Glutamatergic neuron (in vitro differentiated cells): ENCODE measurements at places on chromosomes 11 and 22.

DNA sequence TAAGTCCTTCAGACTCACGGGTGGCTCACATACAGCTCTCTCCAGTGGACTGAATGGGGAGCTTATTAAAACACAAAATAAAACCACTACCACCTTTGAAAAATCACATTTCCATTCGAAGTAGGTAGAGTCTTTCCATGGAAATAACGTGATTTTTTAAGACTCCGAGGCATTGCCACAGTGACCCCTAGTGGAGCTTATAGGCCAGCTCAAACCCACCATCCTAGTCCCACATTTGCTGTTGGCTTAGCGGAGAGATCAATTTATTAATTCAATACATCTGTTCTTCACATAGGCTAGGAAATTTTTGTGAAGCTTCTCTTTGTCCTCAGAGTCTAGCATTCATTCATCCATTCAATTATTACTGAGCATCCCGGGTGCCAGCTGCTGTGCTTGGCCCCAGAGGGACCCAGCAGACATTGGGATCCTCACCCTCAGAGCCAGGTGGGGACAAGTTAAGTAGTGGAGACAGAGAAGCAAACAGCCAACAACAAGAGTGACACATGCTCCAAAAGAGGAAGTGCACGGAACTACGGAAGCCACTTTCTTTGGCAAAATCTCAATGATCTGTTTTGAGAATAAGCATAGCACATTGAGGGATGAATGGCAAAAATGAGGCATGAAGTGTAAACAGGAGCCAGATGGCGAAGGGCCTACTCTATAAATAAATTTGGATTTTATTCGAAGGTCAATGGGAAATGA lies 10.2 kb upstream of the P4HA3 start:
- peak; percentile 41 for DNase-seq

DNA sequence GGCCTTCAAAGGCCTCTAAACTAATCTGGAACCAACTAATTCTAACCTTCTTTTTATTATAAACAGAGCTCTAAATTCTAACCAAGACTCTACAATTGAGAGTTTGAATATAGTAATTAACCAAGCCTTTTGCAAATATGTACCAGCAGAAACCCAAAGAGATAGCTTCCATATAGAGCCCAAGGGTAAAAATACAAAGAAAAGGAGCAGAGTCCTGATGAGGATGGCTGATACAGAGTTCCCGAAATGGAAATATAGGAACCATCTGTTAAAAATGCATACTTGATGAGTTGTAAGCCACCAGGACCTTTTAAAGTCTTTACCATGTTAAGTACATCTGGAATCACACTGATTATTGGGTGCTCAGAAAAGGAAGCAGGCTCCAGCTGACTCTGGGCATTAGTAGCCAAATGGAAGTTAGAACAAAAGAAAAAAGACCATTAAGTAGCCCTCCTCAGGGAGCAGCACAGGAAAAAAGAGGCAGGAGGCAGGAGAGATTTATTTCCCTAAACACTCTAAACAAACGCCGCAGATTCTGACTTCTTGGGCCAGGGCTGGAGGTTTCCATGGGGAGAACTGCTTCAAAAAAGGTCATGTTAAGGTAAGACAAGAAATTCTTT lies 463.1 kb upstream of the FAT3 start:
- DNase-seq, result peak; percentile 31

GRCh38 chr11:2166091-2166851 lies 5.3 kb upstream of the INS start:
- DNase-seq, result peak; percentile 81

- no peak for DNase-seq
These were observed 147.4 kb upstream of the POU2AF2 start for GRCh38 chr11:111098091-111098490.

GRCh38 chr11:25891960-25892359 lies 440.0 kb upstream of the ANO3 start:
- DNase-seq, result no peak

- DNase-seq, result no peak
These were observed 215.0 kb upstream of the E2F8 start for GRCh38 chr11:19455731-19456130.

DNA sequence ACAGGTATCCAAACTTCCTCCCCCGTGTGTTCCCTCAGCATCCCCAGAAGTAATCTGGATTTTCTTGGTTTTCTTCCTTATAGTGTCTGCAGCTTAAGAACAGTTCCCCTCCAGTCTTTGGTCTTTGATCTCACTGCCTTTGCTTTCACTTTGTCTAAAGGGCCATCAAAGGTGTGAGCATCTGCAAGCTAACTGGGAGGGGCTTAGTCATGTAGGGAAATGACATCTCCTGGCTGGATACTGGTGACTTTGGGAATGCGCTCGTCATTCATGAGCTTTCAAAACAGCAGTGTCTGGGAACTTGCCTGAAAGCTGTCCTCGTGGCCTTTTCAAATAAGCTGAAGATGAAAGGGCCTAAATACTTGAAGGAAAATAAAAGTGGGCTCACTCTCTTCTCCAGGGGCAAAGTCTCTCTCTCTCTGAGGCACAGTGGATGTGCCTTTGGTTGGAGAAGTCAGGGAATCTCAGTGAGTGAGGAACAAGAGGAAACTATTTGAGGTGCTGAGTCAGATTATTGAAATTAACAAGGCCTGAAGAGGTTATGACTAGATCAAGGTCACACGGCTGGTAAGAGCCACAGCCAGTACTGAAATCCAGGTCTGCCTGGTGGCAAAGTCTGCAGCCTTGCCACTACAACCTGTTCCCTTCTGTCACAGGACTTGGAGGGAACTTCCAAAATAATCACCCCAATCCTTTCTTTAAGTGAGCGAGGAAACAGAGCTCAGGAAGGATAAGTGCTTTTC lies 45.6 kb upstream of the TENM4 start:
- no peak for DNase-seq

DNA sequence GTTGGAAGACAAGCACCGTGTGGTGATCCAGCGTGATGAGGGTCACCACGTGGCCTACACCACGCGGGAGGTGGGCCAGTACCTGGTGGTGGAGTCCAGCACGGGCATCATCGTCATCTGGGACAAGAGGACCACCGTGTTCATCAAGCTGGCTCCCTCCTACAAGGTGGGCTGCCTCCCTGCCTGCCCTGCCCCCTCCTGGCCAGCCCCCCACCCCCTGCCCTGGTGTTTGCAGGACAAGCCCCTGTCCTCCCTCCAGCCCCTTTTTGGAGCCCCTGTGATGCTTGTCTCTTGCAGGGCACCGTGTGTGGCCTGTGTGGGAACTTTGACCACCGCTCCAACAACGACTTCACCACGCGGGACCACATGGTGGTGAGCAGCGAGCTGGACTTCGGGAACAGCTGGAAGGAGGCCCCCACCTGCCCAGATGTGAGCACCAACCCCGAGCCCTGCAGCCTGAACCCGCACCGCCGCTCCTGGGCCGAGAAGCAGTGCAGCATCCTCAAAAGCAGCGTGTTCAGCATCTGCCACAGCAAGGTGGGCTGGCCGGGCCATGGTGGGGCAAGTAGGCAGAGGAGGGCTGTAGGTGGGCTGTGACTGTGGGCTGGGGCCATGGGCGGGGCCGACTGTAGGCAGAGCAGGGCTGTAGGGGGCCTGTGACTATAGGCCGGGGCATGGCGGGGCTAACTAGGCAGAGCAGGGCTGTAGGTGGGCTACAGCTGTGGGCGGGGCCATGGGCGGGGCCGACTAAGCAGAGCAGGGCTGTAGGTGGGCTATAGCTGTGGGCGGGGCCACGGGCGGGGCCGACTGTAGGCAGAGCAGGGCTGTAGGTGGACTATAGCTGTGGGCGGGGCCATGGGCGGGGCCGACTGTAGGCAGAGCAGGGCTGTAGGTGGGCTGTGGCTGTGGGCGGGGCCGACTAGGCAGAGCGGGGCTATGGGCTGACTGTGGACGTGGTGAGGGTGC lies 13.6 kb downstream of the MUC2 start:
- DNase-seq, result peak; percentile 10

- DNase-seq, result no peak
These were observed 217.2 kb upstream of the NCAM1 start for GRCh38 chr11:112744041-112744440.

DNA sequence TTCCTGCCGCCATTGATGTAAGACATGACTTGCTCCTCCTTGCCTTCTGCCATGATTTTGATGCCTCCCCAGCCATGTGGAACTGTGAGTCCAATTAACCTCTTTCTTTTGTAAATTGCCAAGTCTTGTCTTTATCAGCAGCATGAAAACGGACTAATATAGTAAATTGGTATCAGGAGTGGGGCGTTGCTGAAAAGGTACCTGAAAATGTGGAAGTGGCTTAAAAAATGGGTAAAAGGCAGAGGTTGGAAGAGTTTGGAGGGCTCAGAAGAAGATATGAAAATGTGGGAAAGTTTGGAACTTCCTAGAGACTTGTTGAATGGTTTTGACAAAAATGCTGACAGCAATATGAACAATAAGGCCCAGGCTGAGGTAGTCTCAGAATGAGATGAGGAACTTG lies 89.7 kb downstream of the RSF1 start:
- DNase-seq, result no peak

DNA sequence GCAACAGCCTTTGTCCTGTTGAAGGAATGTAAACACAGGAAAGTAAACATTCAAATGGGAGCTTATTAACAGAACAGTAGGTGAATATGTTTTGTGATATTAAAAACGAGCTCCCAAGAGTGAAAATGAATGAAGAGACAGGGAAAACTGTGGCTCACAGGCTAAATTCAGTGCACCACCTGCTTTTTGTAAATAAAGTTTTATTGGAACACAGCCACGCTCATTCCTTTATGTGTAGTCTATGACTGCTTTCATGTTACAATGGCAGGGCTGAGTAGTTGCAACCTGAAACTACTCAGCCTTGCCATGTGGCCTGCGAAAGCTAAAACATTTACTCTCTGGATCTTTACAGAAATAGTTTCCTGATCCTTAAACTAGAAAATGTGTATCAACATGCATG lies 136.9 kb downstream of the MYO18B start:
- DNase-seq, result no peak

- no peak for DNase-seq
These were observed 42.5 kb downstream of the CTSC start for GRCh38 chr11:88295028-88295427.

DNA sequence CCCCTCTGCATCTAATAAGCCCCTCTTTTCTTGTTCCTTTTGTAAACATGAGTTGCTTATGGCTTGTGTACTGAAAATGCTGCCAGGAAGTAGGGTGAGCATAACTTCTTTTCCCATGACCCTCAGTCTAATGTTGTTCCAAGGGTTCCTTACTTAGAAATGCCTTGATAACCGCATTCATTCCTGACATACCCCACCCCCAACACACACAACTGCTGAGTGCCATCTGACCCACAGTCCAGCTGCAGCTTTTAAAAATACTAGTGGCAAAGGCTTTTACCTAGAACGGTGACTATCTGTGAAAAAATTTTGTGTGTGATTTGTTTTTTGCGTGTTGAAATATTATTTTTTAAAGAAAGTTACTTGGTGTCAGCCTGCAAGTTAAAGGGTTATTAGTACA lies 52.6 kb downstream of the ARHGAP42 start:
- DNase-seq, result no peak

DNA sequence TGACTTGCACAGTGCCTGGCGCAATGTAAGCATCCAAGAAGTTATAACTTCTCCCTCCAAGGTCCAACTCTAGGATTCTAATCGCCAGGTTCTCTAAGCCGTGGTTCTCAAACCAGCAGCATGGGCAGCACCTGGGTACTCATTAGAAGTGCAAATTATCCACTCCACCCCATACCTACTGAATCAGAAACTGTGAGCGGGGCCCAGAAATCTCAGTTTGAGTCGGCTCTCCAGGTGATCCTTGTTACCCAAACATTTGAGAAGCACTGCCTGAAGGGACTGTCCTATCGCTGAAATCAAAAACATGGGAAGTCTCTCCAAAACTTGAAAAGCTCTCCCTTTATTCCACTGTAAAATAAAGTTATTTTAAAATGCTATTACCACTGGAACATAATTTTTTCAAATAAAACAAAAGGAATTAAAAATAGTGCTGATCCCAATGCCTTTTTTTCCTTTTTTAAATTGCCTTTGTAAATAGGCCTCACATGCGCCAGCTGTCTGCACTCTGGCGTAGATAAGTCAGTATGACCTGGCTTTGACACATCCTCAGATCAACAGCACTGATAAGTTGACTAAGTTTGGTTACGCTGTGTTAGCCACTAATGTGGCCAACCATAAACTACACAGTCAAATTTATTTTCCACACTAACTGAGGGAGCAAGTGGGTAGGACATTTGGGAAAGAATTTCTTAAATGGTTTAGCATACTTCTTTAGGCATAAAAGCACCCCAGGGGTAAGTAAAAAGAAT lies 8.4 kb upstream of the CTR9 start:
- DNase-seq, result no peak

- DNase-seq, result no peak
These were observed 5.1 kb downstream of the FBLN1 start for GRCh38 chr22:45507798-45508197.

- DNase-seq, result no peak
These were observed 642 bp upstream of the C11orf58 start for GRCh38 chr11:16737818-16738192.

DNA sequence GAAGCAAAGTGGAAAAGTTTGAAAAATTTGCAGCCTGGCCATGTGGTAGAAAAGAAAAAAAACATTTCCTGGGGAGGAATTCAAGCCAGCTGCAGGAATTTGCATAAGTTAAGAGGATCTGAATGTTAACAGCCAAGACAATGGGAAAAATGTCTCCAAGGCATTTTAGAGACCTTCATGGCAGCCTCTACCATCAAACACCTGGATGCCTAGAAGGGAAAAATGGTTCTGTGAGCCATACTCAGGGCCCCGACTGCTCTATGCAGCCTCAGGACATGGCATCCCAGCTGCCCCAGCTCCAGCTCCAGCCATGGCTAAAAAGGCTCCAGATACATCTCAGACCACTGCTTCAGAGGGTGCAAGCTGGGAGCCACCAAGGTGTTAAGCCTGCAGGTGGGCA lies 149.1 kb upstream of the SOX6 start:
- no peak for DNase-seq
